ENCODE measurements at places on chromosomes 7 and 10. TPM values are rescaled to one million over a fixed set of nuclear protein-coding genes. Genes with fewer than 3 reads are reported as not detected.

- no peak for DNase-seq
- H3K27me3 ChIP-seq = no peaks in the 10 kb centered on the region
- H3K27ac ChIP-seq = no peak overlapping the region
- no peaks in the 10 kb centered on the region for H3K36me3 ChIP-seq
Measured at GRCh38 chr7:40753455-40753854, 618.6 kb downstream of the SUGCT start.

The GSAP gene
- total RNA-seq = 200 TPM

- H3K27ac ChIP-seq = no peak overlapping the region
- H3K27me3 ChIP-seq = peaks cover 5% of the 10 kb centered on the region
- no peak for DNase-seq
- H3K36me3 ChIP-seq = no peaks in the 10 kb centered on the region
Measured at GRCh38 chr10:101273330-101273729, 44.1 kb upstream of the LBX1 start.

DNA sequence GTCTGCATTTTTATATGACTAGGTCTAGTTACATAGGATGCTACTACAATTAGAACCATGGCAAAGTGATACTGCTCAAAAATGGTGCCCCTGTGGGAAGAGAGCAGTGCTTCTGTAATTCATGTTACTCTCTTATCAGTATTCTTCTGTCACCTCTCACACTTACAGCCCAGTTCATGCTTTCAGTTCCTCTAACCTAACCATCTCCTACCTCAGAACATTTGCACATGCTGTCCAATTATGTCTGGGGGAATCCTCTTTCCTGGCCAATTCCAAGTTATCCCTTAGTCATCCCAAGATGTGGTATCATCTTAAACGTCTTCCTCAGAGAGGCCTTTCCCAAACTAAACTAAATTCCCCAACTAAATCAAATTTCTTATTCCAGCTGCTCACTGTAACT, 190.2 kb downstream of the RELN start:
- DNase-seq = no peak
- H3K36me3 ChIP-seq = no peaks in the 10 kb centered on the region
- no peak overlapping the region for H3K27ac ChIP-seq
- no peaks in the 10 kb centered on the region for H3K4me1 ChIP-seq
- no peak overlapping the region for H3K4me3 ChIP-seq
- H3K27me3 ChIP-seq = no peaks in the 10 kb centered on the region

- no peak overlapping the region for H3K4me3 ChIP-seq
- no peaks in the 10 kb centered on the region for H3K4me1 ChIP-seq
- no peaks in the 10 kb centered on the region for H3K27me3 ChIP-seq
- no peak overlapping the region for H3K27ac ChIP-seq
Measured at GRCh38 chr7:105759670-105760550, 116.5 kb downstream of the ATXN7L1 start.

DNA sequence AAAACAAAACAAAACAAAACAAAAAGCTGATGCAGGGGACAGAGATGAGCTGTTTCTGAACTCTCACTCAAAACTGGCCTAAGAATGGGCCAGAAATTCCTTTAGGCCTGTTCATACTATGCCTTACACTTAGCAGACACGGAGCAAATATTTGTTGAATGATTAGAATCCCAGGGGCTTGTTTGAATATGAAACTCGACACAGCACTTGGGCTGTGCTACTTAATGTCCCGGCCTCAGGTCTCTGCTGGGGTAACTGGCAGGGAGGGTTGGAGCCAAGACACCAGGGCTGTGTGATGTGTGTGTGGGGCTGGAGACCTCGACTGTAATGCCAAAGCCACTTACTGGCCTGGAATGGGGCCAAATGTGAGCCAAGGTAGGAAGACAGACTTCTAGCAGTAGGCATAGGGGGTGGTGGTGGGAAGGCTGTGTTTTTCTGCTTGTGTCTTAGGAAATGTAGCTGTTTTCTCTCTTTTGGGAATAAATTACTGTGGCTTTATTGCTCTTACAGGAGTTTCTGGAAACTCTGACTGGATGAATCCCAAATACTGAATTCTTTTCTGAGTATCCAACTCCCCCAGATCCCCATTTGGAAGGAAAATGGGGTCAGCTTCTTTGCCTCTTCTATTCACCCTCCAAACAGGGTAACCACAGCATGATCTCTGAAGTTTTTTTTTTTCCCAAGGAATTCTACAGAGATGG, 66.7 kb downstream of the EMX2 start:
- H3K4me3 ChIP-seq = no peak overlapping the region
- H3K36me3 ChIP-seq = no peaks in the 10 kb centered on the region
- no peak for DNase-seq
- no peaks in the 10 kb centered on the region for H3K27me3 ChIP-seq
- H3K27ac ChIP-seq = no peak overlapping the region

- H3K27ac ChIP-seq = peak within 1 kb of the TSS; percentile 69
- H3K27me3 ChIP-seq = no peaks in the 10 kb centered on the region
- DNase-seq = peak; percentile 78
- H3K36me3 ChIP-seq = no peaks in the 10 kb centered on the region
Measured at GRCh38 chr10:101782811-101783735, at the start of gene NPM3. TSS of gene NPM3 (minus strand) at chr10:101783446. CDS start at chr10:101783390, 56 bp downstream.

DNA sequence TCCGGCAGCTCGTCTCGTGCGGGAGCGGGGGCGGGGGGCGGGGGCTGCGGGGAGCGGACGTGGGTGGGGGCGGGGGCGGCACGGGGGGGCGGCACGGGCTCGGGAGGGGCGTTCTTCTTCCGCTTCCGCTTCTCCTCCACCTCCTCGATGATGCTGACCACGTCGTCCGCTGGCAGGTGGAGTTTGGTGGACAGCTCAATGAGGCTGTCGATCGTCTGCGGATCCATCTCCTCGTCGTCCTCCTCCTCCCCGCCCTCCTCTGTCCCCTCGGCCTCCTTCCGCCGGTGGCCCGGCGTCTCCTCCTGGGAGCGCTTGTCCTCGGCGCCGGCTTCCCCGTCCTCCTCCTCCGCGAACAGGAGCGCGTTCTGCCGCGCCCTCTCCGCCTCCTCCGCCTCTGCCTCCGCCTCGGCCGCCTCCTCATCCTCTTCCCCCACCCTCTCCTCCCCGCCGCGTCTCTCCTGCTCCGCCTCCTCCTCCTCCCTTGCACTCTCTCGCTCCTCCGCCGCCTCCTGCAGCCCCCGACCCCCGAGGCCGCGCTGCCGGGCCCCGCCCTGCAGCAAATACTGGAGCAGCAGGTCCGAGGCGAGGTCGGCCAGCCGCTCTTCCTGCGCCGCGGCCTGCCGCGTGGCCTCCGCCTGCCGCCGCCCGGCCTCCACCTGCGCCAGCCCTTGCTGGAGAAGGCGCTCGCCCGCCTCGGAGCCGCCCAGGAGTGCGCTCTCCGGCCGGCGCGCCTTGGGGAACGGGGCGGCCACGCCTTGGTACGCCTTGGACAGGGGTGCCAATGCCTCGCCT, 1.9 kb downstream of the VGF start:
- peaks cover 44% of the 10 kb centered on the region for H3K4me1 ChIP-seq
- peak overlapping the region; percentile 30 for H3K4me3 ChIP-seq
- peak; percentile 58 for DNase-seq
- H3K36me3 ChIP-seq = no peaks in the 10 kb centered on the region

DNA sequence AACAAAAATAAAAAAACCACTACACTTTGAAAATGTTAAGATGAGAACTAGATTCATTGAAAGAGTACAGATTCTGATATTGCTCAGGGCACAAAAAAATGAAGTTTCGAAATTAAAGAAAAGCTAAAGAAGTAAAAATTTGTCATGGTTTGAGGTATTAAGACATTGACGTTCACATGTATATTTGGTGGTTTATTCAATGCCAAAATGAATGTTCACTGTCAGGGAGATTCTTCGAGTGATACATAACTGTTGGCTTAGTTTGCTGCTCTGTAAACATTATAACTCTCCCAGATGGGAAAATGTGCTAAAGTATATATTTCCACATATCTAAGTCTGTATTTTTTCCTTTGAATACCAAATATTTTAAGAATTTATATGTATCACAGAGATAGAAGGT, 345.0 kb downstream of the SEMA3D start:
- no peak overlapping the region for H3K4me3 ChIP-seq
- no peaks in the 10 kb centered on the region for H3K36me3 ChIP-seq
- H3K27ac ChIP-seq = no peak overlapping the region
- DNase-seq = no peak
- no peaks in the 10 kb centered on the region for H3K27me3 ChIP-seq
